Stimulated activated effector memory CD8-positive, alpha-beta T cell treated with anti-CD3 and anti-CD28 coated beads, Interleukin-12 subunit alpha, Interleukin-12 subunit beta, amount 100 ng/mL, for 72 hours (primary cell): ENCODE measurements at places on chromosomes 16 and 17.

DNA sequence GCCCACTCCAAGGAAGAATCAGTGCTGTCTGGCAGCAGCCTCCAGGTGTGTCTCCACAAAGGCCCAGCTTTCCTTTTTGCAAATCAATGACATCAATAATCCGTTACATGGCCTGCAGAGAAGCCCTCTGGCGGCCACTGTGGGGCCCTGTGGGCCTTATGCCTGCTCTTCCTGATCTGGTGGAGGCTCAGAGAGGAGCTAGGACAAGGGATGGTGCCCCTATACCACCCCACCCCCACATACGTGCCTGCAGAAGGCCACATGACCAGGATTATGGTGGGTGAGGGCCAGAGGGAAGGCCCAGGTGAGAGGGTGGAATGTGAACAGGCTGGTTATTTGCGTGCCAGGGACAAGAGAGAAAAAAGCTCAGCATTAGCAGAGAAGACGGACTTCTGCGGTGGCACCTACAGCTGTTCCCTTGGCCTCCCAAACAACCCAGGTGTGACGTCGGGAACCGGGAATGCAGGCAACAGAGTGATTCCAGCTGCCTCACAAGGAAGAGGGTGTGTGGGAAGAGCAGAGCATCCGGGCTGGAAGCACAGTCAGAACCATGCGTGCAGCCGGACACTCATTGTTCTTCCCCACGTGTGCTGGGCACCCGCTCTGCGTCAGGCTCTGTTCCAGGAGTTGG, 22.5 kb downstream of the EIF4A3 start:
- no peak for DNase-seq

- DNase-seq = no peak
Measured at GRCh38 chr16:74563828-74564263, 43.1 kb downstream of the GLG1 start.

DNA sequence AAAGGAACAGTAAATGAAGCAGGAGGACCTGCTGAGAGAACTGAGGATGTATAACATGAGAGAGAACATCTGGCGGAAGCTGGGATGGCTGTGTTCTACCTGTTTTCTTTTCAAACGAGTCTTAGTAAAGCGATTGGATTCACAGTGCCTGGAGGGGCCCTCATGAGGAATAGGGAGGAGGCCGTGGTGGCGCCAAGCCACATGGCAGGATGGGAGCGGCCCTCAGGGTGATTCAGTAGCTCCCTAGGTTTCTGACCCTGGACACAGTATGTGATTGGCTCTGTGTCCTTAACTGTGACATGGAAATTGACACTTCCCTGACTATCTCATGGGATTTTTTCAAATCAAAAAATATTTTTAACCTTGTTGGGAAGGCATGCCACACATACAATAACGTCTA, 32.1 kb downstream of the USP43 start:
- no peak for DNase-seq

DNA sequence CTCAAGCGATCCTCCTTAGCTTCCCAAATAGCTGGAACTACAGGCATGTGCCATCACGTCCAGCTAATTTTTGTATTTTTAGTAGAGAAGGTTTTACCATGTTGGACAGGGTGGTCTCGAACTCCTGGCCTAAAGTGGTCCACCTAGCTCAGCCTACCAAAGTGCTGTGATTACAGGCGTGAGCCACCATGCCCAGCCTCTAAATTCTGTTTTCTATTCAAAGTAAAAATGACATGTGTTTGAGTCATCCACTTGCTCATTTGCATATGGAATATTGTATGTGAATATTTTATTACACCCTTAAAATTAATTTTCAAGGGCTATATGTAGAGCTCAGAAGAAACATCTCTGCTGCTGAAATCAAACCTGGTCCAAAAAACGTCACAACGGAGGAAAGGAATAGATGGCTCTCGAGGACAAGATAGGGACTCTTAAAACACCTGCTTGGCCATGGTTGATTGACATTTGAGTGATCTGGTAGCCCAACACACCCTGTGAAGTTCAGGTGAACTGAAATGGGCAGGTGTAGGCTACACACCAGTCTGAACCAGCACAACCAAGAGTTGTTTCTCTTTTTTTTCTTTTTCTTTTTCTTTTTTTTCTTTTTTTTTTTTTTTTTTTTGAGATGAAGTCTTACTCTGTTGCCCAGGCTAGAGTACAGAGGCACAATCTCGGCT, 51.1 kb downstream of the SF3B3 start:
- DNase-seq = no peak

DNA sequence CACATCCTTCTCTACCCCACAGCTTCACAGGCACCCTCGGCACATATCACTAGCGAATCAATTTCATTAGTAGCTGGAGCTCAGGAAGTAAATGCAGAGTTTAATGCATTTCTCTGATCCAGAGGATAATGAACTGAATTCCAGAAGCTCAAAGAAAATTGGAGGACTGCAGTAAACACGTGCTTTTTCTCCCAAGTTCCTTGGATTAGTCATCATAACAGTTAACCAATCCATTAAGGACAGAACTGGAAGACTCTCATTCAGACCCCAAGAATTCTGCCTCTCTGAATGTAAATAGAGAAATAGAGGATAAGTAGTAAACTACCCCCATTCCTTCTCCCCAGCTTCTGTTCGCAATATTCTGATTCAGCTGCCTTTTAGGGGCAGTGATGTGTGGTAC, 40.7 kb downstream of the DUSP14 start:
- DNase-seq = no peak

DNA sequence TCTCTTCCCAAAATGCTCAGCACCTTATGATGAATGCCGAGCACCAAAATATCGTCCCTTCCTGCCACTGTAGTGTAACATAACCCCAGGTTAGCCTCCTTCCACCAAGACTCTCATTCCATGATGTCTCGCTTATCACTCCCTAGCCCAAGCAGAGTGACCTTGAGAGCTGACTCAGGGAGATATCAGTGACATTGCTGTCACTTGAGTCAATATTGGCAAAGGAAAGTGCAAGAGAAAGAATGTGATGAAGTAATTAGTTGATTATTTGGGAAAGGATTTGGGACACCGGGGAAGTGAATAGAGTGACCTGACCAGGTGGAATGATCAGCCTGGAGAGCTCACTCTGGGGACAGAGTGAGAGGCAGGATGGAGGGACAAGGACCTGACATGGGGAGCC, 2.6 kb upstream of the ANKFN1 start:
- DNase-seq = no peak

GRCh38 chr16:88358023-88358420, 24.7 kb upstream of the ZNF469 start:
- no peak for DNase-seq

DNA sequence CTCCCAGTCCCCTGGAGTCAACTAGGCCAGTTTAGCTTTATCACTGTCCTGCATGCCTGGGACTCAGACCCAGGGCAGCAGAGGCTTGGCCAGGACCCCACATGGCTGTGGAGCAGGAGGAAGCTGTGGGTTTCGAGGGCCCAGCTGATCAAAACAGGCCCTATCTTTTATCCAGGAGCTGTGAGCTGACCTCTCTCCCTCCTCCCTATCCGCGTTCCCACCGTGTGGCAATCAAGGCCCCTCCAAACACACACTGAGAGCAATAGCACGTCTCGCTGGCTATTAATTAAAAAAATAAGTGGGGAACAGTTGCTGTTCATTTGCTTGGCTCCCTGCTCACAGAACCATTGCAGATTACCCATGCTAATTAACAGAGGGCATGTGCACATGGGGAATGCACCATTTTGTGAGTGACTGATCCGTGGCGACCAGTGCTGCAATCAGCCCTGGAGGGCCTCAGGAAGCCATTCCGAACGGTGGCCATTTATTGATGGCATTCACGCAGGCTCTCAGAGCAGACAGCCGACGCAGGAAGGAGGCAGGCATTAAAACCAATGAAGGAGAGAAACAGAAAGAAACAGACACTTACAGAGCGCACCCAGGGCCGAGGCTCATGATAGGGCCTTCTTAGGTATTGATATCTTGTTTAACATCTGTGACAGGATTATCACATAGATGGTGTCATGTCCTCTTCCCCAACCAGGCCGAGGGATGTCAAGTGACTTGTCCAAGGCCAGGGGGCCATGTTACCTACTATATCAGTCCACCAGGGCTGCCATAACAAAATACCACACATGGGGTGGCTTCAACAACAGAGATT, 157.1 kb downstream of the KATNIP start:
- DNase-seq = no peak

DNA sequence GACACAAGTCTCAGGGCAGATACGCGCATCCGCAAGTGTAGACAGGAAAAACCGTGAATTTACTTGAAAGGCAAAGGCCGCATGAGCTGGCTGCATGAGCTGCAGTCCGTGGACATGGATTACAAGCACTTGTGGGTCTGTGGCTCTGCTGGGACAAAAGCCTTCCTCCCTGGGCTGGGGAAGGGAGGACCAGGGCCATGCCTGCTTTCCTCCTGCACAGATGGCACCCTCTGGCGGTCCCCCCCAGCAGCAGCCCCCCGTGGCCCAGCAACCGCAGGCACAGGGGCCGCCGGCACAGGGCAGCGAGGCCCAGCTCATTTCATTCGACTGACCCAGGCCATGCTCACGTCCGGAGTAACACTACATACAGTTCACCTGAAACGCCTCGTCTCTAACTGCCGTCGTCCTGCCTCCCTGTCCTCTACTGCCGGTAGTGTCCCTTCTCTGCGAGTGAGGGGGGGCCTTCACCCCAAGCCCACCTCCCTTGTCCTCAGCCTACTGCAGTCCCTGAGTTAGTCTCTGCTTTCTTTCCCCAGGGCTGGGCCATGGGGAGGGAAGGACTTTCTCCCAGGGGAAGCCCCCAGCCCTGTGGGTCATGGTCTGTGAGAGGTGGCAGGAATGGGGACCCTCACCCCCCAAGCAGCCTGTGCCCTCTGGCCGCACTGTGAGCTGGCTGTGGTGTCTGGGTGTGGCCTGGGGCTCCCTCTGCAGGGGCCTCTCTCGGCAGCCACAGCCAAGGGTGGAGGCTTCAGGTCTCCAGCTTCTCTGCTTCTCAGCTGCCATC, 1.7 kb upstream of the MRPL12 start:
- DNase-seq = no peak

DNA sequence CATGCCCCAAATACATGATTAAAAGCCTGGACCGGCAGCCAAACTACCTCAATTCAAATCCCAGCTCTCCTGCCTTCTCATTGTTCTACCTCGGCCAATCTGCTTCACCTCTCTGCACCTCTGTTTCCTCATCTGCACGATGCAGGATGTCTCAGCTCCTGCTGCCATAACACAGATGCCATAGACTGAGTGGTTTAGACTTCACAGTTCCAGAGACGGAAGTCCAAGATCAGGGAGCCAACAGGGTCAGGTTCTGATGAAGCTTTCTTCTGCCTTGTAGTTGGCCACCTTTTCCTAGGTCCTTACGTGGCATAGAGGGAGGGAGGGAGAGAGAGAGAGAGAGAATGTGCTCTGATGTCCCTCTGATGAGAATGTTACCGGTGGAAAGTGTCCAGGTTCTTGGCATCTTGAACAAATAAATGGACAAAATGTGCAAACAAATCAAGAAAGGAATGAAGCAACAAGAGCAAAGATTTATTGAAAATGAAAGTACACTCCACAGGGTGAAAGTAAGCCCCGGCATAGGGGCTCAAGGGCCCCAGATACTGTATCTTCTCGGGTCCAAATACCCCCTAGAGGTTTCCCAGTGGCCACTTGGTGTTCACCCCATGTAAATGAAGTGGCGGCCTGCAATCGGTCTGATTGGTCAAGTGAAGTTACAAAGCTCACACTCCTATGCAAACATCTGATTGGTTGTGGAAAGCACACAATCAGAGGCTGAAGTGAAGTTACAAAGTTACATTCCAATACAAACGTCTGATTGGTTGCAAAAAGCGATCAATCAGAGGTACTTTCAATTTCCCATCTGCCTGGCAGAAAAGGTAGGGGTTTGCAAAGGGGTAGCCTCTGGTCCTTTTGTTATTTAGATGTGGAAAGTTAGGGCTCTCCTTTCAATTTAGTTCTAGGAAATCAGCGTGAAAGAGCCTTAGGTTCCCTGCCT, 43.3 kb upstream of the ZCCHC14 start:
- DNase-seq = no peak

DNA sequence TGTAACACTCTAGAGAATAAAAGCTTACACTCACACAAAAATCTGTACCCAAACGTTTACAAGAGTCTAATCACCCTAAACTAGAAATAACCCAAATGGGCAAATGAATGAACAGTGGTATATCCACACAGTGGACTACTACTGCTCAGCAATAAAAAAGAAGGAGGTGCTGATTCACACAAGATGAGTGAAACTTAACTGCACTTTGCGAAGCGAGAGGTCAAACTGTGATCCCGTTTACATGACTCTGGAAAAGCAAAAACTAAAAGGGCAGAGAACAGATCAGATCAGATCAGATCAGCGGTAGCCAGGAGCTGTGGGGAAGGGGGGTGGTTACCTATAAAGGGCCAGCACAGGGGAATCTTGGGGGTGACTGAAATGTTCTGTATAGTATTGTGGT, 113.4 kb downstream of the TRIM37 start:
- DNase-seq = no peak
